ENCODE measurements at places on chromosomes 4 and X.

DNA sequence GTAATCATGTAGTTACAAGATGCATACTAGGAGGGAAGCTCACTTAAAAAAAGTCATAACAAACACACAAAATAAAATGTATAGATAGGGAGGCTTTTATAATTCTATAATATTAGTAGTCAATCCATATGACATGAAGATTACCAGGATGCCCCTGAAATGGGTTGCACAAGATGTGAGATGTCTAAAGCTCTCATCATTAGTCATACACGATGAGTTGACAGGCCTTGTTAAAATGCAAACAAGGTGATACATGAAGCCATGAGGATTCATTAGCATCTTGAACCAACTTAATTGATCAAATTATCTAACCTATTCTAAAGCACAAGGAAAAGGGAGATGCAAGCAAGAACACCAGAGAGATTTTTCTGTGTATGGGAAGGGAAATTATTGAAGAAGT is 470.2 kb downstream of the IQCM start:
- DNase-seq, result no peak

GRCh38 chr4:22607382-22607781 is 85.4 kb upstream of the GBA3 start:
- no peak for DNase-seq

DNA sequence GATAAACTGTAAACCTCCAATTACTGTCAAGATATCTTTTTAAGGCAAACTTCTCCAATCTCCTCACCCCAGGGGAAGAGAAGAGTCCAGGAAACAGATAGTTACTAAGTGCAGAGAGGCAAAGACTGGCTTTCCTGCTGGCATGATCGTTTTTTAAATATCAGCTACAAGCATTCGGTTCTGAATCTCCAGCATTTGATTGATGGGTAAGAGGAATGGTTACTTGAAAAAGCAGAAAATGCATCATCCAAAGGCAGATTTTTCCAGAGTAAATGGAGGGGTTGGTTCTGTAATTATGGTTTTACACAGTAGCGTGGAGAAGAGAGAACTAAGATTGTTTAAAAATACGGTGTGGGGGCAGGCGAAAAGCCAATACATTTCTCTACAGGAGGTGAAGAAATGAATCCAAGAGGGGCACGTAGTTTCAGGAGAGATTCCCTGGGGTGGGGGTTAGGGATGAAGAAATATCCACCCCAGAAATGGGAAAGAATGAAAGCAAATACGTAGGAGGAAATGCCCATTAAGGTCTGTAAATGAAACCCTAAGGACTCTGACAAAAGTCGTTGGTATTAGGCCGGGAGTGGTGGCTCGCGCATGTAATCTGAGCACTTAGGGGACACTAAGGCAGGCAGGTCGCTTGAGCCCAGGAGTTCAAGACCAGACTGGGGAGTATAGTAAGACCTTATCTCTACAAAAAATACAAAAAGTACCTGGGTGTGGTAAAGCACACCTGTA is 248.3 kb downstream of the DHRSX start:
- DNase-seq, result no peak

DNA sequence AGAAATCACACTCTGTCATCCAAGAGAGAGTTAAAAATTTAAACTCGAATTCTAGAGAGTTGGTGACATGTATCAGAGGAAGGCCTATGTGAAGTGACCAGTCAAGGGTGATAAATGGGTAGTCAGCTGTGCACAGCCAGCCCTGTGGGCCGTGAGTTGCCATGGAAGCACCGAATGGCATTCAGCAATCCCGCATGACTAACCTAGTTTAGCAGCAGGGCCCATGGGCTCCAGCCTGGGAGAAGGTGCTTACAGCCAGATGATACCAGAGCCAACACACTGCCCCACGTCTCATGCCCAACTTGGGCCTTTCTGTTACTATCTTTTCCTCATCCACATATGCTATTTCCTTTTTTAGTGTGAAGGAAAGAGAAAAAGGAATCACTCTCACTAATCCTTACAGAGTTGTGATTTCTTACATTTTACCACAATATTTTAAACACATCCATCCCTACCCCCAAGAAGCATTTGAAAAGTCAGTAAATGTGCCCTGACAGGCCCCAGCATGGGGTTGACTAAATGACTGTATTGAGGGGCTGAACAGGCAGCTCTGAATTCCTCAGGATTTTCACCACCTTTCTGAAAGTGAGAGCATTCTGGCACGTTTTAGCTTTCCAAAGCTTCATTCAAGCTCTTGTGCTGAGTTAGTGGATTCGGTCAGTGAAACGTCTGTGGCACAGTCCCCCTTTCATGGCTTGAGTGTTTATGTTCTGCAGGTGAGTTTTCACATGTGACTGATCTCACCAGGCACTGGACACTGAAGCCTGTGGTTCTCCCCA is 104.2 kb downstream of the AFF1 start:
- no peak for DNase-seq

- DNase-seq, result no peak
Observed at GRCh38 chr4:109046471-109047201, 255.8 kb downstream of the COL25A1 start.

DNA sequence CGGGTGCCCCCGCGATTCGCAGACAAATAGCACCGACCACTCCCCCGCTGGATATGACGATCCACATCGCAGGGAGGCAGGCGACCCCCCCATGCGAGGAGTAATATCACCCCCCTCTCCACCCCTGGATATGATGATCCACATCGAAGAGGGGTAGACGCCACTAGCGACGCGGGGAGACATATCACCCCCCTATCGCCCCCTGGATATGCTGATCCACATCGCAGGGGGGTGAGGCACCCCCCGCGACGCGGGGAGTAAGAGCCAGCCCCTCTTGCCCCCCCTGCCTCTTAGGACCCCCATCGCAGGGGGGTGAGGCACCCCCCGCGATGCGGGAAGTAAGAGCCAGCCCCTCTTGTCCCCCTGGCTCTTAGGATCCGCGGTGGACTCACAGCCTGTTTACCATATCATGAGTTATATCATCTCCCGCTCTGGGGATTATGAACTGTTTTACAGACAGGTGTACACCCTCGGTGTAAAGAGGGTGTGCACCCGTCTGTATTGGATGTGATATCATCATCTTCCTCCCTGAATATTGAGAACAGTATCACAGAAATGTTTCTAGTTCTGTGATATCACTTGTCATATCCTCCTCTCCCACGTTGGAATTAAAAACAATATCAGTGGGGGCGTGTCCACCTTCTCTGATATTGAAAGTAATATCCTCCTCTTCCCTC is 22.7 kb upstream of the DRD5 start:
- no peak for DNase-seq

Data from GM12878 (cell line).